ENCODE measurements at places on chromosomes 1 and 21. TPM values are rescaled to one million over a fixed set of nuclear protein-coding genes. Genes with fewer than 3 reads are reported as not detected.

RNU1-2 gene
- under 0.01 TPM for total RNA-seq

DNTTIP2 gene
- 19.9 TPM for total RNA-seq

AMY1C gene
- not detected for total RNA-seq

AKR7A2 gene
- 129 TPM for total RNA-seq

RNF223 gene
- not detected for total RNA-seq

MIS18A gene
- 12.5 TPM for total RNA-seq

ADAMTSL4 gene
- total RNA-seq = 70.6 TPM

TCHH gene
- total RNA-seq = not detected

ANGPTL1 gene
- 8.2 TPM for total RNA-seq

TGFB2 gene
- 27.2 TPM for total RNA-seq

CFHR3 gene
- not detected for total RNA-seq

PLXNA2 gene
- total RNA-seq = 6.3 TPM

TNFRSF14 gene
- total RNA-seq = 17.6 TPM

TYW3 gene
- 11.9 TPM for total RNA-seq

ADORA1 gene
- 0.52 TPM for total RNA-seq

DISP3 gene
- not detected for total RNA-seq

NSL1 gene
- total RNA-seq = 43.4 TPM

LIN9 gene
- 5.6 TPM for total RNA-seq

PODN gene
- total RNA-seq = 0.39 TPM

CYP4Z1 gene
- total RNA-seq = not detected

KCNJ10 gene
- total RNA-seq = not detected

HMCN1 gene
- 6.9 TPM for total RNA-seq

SRSF10 gene
- total RNA-seq = 59.6 TPM

FOXO6 gene
- not detected for total RNA-seq

NUF2 gene
- 11.2 TPM for total RNA-seq

HSF2BP gene
- total RNA-seq = 1.0 TPM

PLEKHA6 gene
- total RNA-seq = 3.7 TPM

CD34 gene
- total RNA-seq = 2.1 TPM
